ENCODE measurements at places on chromosomes 16 and 17. TPM values are rescaled to one million over a fixed set of nuclear protein-coding genes. Genes with fewer than 3 reads are reported as not detected.

GRCh38 chr17:82297280-82297713, 20.1 kb downstream of the CD7 start:
- DNase-seq: peak; percentile 75

- DNase-seq: no peak
Measured at GRCh38 chr17:683499-684254, 31.0 kb downstream of the VPS53 start.

- no peak for DNase-seq
Measured at GRCh38 chr17:45103269-45103795, 29.0 kb downstream of the PLCD3 start.

GRCh38 chr17:416293-417206, 63.9 kb upstream of the RPH3AL start:
- DNase-seq: no peak

GRCh38 chr16:1309888-1310831, 724 bp downstream of the UBE2I start:
- DNase-seq: peak; percentile 76

DNA sequence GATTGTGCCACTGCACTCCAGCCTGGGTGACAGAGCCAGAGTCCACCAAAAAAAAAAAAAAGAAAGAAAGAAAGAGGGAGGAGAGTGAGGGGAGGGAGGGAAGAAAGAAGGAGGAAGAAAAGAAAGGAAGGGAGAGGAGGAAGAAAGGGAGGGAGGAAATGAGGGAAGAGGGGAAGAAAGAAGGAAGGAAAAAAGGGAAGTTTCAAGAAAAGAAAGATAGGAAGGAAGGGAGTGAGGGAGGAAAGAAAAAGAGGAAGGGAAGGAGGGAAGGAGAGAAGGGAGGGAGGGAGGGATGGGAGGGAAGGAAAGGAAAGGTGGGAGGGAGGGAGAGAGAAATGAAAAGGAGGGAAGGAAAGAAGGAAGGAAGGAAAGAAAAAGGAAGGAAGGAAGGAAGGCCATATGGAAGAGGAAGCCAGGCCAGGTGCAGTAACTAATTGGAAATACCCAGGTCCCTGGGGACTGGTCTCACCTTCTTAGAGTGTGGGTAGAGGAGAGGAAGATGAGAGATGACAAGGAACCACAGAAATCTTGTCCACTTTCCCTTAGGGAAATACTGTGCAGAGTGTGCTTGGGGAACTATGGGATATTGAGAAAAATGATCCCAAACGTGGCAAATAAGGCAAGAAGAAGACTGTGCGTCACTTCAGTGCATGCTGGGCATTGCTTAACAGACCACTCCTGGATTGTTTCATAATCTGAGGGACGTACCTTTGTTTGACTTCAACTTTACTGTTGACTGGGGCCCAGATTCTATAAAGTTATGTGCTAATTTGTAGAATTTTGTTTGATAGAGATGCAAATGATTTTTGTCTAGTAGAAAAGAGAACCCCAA, 15.1 kb upstream of the CSNK2A2 start:
- no peak for DNase-seq

DNA sequence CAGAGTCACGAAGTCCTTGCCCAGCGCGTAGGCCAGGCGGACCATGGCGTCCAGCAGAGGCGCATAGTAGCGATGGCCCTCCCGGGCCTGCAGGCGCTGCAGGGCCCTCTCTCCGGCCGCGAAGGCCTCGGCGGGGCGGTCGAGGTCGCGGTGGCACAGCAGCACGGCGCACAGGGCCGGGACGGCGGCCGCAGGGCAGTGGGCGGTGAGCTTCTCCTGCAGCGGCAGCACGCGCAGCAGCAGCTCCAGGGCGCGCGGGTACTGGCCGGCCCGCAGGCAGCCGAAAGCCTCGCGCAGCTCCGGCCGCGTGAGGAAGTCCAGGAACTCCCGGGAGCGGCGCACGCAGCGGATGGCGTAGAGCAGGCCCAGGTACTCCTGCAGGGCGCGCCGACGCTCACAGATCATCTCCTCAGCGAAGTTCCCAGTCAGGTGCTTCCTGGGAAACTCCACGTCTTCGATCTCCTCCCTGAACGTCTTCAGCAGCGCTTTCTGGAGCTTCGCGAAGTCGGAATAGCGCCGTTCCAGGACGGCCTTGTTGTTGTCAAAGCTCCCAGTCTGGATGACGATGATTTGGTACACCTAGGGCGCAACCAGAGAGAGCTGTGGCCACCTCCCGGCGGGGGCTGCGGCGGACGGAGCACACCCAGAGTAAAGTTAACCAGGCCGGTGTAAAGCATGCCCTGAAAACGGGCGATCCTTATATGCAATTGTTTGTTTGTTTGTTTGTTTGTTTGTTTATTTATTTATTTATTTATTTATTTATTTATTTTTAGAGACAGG, 7.4 kb downstream of the SNX20 start:
- DNase-seq: no peak

DNA sequence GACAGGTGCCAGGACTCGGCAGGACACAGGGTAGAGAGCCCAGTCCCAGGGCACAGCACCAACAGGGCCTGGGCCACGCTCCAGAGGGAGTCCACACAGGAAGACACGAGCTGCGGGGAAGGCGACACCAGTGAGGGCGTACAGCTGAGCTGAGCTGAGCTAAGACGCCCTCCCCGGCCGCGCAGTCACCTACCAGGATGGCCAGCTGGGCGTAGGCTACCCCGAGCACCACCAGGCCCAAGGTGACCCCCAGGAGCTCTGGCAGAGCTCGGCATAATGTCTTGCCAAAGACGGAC, 42.6 kb downstream of the TSC2 start:
- DNase-seq: no peak

DNA sequence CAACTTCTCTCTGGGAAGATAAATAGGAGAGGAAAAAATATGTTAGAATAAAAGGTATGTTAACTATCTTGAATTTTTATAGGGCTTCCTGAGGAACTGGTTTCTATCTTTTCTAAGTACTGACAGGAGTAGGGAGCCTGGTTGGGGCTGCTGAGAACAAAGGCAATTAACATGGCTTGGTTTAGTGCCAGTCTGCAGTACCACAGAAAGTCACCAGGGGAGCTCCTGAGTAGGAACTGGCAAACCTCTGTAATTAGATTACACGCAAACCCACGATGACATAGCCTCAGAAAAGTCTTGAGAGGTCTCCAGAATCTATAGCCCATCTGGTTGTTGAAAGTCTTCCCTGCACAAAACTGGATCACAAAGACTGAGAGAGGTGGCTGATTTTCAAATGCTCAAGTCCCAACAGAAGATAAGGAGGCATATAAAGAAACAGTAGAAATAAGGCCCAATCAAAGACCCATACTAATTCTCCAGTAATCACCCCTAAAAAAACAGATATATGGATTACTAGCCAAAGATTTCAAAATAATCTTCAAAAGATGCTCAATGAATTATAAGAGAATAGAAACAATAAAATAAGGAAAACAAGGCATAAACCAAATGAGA, 11.7 kb upstream of the CNTNAP4 start:
- no peak for DNase-seq

DNA sequence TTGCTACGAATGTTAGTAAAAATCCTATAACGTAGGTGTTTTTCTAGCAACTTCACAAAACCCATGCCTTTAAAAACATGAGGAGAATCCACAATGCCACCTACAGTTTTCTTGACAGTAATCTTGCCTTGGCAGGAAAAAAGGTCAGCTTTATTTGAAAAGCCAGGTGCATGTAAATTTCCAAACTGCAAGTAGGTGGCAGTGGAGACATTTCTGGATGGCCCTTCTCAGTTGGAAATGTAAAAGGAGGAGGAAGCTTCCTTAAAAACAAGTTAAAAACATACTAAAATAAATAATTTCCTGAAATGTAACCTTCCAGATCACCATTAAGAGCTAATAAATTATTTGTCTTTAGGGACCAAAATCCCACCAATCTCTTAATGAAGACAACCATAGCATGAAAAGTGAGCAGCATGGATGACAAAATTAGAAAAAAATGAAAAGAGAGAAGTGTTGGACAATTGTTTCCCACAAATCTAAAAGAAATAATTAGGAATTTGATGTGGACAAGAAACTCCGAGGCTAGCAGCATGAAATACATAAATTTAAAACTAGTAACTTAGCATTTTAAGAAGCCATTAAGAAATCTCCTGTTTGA, 152.2 kb downstream of the SNX11 start:
- no peak for DNase-seq

GRCh38 chr17:50198026-50198669, 3.3 kb downstream of the COL1A1 start:
- DNase-seq: peak; percentile 18

DNA sequence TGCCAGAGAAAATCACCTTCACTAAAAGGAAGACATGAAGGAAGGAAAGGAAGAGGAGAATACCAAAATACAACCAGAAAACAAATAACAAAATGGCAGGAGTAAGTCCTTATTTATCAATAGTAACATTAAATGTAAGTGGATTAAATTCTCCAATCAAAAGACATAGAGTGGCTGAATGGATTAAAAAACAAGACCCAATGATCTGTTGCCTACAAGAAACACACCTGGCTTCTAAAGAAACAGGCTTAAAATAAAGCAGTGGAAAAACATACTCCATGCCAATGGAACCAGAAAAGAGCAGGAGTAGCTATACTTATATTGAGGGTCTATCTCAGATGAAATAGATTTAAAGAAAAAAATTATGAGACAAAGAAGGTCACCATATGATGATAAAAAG, 86.4 kb upstream of the METRNL start:
- DNase-seq: no peak

GRCh38 chr17:33164169-33164881, 128.8 kb downstream of the ASIC2 start:
- DNase-seq: peak; percentile 32

GRCh38 chr16:63466-63865, 9.0 kb downstream of the RHBDF1 start:
- no peak for DNase-seq

DNA sequence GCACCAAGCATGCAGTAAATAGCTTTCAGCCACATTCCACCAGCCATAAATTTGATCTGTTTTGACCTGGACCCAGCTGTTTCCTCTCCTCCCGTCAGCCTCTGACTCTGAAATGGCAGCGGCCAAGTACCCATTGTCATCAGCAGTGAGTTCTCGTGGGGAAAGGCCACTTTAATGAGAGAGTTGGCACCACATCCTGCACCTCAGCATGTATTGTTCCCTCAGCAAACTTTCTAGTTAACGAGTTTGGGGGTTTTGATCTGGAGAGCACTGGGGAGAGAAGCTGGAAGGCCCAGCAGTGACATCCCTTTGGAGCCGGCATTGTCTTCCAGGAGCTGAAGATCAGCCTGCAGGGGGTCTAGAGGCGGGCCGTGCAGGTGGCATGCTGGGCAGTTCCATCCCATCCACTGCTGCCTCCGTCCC, 84.9 kb downstream of the RPA1 start:
- no peak for DNase-seq

- no peak for DNase-seq
Measured at GRCh38 chr16:81212830-81213465, 25.5 kb upstream of the BCO1 start.

GRCh38 chr17:72296456-72296855, 175.6 kb downstream of the SOX9 start:
- DNase-seq: no peak

DNA sequence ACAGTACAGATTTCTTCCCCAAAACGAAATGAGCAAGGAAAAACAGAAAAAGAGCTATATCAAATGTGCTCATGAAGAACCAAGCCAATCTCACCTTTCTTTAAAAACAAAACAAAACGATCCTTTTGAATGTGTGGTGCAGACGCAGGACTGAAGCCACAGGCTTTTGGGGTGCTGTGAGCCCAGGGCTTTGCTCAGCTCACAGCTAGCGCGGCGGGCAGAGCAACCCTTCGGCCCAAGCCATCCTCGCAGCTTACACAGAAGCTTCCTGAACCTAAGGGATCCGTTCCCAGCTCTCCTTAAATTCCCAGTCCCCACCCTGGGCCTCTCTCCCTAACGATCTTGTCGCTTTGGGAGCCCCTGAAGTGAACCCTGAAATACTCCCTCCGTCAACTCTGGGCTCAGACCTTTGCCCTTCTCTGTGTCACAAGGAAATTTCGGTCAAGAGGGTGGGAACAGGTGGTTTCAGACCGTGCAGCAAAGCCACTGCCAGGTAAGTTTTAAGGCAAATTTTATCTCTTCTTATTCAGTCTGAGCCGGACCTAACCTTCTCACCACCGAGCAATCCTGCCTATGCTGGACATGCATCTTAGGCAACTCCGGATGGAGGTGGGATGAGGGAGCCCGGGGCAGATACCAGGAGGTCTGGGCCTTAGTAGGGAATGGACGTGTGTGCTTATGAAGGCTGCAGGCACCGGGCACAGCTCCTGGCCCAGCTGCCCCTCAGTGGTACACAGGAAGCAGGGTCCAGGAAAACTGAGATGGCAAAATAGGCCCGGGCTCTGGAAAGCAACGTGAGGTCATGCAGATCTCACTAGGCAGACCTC, 52.0 kb downstream of the COTL1 start:
- peak; percentile 0 for DNase-seq

- DNase-seq: no peak
Measured at GRCh38 chr17:27810902-27811557, 10.7 kb upstream of the NOS2 start.

DNA sequence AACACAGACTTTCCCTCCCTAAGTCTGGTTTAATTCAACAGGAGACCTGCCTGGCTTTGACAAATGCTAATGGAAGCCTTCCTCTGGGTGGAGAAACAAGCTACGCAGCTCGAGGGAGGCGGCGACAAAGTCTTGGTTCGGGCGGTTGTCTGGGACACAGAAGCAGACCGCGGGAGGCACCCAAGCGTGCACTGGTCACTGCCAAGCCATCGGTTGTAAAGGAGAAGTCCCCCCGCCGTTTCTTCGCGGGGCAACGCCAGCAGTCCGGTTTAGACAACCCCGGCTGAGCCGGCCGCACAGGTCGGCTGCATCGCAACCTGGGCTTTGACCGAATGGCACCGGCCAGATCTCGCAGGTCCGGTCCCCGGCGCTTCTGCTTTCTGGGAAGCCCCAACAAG, 586 bp downstream of the GLYR1 start:
- peak; percentile 59 for DNase-seq

GRCh38 chr16:79943736-79944135, 343.2 kb upstream of the MAF start:
- DNase-seq: no peak

DNA sequence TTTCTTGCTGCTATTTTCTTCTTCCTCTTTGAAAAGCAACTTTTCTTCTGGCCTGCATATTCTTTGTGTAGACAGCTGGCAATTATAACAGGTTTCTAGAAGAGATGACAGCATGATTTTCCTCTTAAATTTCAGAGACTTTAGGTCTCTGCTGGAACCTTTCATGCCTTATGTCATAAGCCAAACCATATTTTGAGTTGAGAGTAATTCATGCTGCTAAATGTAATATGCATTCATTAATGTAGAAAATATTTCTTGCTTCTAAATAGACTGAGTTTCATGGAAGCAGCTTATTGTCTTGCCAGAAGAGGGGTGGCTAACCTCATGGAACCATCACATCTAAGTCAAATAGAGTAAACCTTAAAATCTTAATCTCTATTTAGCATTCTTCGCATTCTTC, 25.9 kb upstream of the ABCA9 start:
- DNase-seq: no peak

- no peak for DNase-seq
Measured at GRCh38 chr17:19376811-19377210, 1.5 kb upstream of the MAPK7 start.

ABCC12 gene
- not detected for total RNA-seq

MYH2 gene
- total RNA-seq: not detected

TPPP3 gene
- 14.7 TPM for total RNA-seq

RNF40 gene
- total RNA-seq: 53.9 TPM

FAM83G gene
- total RNA-seq: 1.2 TPM

Data from heart left ventricle (tissue), 16 donors.